ENCODE measurements at places on chromosomes 16 and 17. TPM values are rescaled to one million over a fixed set of nuclear protein-coding genes. Genes with fewer than 3 reads are reported as not detected.
A peak's percentile ranks its signal among the peaks of the same experiment; 100 is the strongest.

MAF gene
- total RNA-seq = 5.4 TPM

COL1A1 gene
- total RNA-seq = 16.4 TPM

NUPR1 gene
- total RNA-seq = 28.4 TPM

PIK3R5 gene
- 0.81 TPM for total RNA-seq

MEIOC gene
- 0.83 TPM for total RNA-seq

KRT40 gene
- total RNA-seq = not detected

TBC1D3K gene
- not detected for total RNA-seq

BRICD5 gene
- total RNA-seq = 1.1 TPM

CMTM4 gene
- 18.3 TPM for total RNA-seq

UTP4 gene
- 32.3 TPM for total RNA-seq

SLC16A6 gene
- total RNA-seq = 5.9 TPM

GRCh38 chr16:2776500-2777139 lies 460 bp downstream of the ELOB start:
- peak; percentile 50 for ATAC-seq

DNA sequence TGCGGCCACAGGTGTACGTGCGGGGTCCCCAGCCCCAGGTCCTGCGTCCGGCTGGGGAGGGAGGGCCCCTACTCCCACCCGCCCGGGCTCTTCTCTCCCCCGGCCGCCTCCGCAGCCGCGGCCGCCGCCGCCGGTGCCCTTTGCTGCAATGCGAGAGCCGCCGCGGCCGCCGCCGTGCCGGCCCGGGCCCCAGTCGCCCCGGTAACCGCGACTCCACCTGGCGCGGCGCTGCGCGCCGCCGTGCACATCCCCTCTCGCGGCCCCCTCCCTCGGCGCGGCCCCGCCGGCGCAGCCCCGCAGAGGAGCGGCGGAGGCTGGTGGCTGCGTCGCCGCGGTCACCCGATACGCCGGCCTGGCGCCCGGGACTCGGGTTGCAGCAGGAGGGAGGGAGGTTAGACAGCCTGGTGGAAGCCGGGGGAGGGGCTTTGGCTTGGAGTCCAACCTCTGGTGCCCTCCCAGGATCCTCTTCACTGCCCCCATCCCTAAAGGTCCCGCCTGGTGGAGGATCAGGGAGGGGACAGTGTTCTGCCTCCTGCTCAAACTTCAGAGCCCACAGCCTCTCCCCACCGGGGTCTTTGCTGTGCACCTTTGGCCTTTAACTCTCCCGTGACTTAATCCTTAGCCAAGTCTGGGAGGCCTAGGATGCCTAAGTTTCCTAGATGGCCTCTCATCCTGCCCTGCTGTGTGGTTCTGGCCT lies 32.9 kb downstream of the SRCIN1 start:
- ATAC-seq = peak; percentile 62

- no peak for ATAC-seq
Measured at GRCh38 chr17:59508999-59509625, 56.3 kb upstream of the DHX40 start.

DNA sequence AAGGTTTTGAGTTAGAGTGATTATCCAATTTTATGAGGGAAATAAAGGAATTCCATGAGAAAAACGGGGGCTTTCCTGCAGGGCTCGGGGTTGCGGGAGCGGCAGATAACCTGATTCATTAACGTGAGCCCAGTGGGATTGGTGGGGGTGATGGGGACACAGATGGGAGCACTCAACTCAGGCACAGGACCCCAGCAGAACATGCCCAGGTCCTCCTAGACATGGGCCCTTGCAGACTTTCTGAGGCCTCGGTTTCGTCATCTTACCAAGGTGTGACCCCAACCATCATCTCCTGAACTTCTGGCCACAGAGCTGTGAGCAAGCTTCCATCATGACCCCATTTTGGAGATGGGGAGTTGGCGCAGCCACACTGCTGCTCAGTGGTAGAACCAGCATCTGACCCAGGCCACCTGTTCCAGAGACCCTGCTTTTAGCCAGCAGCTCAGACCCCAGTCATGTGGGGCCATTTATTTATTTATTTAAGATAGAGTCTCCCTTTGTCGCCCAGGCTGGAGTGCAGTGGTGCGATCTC lies 22.3 kb downstream of the CARHSP1 start:
- ATAC-seq = no peak

- ATAC-seq = peak; percentile 36
Measured at GRCh38 chr16:86566601-86566965, at the start of gene FOXC2. Gene FOXC2, plus strand, starts transcription at chr16:86566829. Its CDS starts 507 bp downstream, at chr16:86567336.

DNA sequence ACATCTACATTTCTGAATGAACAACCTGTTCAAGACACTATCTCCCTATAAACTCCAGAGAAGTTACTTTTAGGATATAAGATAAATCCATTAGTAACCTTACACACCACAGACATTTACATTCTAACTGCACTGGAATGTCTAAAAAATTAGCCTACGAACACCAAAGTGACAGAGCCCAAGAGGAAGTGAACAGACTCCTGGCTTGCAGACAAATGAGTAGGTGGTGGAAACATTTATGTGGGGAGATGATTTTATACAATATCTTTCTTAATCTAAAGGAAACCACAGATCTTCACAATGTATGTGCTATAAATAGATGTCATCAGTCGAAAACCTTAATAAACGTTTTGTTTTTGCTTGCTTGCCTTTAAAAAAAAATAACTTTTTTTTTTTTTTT lies 18.8 kb downstream of the ZNF652 start:
- no peak for ATAC-seq

GRCh38 chr17:68812876-68813584 lies 142.2 kb downstream of the ABCA8 start:
- ATAC-seq = peak; percentile 74

DNA sequence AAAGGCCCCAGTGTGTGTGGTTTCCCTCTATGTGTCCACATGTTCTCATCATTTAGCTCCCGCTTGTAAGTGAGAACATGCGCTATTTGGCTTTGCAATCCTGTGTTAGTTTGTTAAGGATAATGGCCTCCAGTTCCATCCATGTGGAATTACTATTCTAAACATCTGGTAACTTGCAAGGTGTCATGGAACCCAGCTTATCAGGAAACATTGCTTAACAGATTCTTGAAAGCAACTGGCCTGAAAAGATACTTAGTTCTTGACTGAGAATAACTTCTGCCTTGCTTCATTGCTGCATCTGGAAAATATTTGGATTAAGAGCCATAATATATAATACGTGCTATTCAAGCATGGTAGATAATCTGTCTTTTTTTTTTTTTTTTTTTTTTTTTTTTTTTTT lies 27.8 kb downstream of the PAFAH1B1 start:
- no peak for ATAC-seq

DNA sequence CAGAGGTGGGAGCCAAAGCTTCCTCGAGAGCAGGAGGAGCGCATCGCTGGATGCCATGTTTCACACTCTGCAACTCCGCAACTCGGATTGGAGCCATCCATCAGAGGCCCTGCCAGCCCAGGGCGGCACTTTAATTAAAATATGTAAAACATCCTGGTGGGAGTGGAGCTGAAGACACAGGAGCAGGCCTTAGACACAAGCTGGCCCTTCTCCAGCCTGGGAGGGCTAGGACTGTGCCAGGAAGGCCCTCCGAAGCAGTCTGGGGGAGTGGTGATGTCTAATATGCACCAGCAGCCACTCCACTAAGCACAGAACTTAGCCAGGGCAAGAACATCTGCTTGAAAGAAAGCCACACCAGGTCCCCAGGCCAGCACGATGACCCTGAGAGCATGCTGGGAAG lies 5.8 kb upstream of the CCDC182 start:
- ATAC-seq = peak; percentile 72

GRCh38 chr17:79874329-79874981 lies 35.2 kb upstream of the CBX4 start:
- no peak for ATAC-seq

GRCh38 chr17:73091770-73092522 lies 542 bp downstream of the SLC39A11 start:
- peak; percentile 40 for ATAC-seq

DNA sequence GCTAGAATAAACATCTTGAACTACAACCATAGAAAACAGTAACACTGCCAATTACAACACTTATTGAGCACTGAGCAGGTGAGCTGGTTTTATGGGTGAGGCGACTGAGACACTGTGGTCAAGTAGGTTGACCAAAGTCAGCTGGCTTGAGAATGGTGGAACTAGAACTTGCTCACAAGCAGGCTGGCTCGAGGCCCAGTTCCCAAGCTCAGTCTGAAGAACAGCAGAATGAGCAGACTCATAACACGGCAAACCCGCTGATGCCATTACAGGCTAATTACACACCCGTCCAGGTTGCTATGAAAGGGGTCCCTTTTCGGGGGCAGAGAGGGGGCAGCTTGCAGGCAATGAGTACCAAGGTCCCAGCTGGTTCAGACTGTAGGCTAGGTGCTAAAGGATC lies 6.5 kb downstream of the ZZEF1 start:
- no peak for ATAC-seq

DNA sequence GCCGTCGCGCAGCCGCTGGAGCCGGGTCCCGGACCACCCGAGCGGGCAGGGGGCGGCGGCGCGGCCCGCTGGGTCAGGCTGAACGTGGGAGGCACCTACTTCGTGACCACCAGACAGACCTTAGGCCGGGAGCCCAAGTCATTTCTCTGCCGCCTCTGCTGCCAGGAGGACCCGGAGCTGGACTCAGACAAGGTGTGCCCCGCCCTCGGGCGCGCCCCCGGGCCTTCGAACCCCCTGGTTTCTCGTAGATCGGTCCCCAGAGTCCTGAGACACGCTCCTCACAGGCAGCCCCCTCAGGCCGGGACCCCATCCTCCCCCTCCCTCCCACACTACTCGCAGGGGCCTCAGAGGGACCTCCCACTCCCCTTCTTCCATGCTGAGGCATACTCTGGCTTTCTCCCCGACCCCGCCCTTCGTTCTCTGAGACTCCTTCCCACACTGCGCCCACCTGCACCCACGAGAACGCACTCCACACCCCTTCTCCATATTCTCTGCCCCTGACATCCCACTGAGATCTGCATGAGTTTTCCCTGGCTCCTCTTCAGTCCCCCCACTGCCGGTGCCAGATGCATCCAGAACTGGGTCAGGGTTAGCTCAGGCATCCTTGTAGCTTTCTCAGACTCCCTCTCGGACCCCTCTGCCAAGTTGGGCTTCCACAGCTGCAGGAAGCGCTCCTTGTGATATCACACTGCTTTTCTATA lies 523 bp downstream of the KCTD2 start:
- peak; percentile 36 for ATAC-seq

GRCh38 chr16:72657791-72658190 lies 390.1 kb downstream of the ZFHX3 start:
- no peak for ATAC-seq

- no peak for ATAC-seq
Measured at GRCh38 chr16:732936-733335, 6.0 kb downstream of the HAGHL start.

GRCh38 chr17:42632949-42633444 lies 23.5 kb downstream of the TUBG1 start:
- ATAC-seq = no peak

DNA sequence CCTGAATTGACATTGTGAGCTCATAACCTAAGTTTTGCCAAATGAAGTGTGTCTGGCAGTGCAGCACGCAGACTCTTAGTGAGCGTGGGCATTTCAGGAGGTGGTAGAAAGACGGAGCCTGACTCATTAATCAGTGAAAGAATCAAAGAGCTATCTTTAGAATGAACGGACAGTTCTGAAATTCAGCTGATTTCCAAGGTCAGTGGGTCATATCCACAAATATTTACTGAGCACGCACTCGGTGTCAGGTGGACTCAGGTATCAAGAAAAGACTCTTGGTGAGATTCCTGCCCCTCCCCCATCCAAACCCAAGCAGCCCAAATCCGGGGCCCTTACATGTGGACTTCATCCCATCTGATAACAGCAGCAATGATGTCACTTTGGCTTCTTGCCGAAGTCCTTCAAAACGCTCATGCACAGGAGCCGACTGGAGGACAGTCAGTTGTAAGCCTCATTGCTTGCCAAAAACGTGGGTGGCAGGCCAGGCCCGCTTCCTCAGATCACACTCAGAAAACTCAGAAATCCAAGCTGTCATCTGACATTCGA lies 185.8 kb downstream of the HS3ST3A1 start:
- no peak for ATAC-seq

- no peak for ATAC-seq
Measured at GRCh38 chr16:14366447-14366846, 263.6 kb downstream of the PARN start.
